Activated T-cell treated with anti-CD3 and anti-CD28 coated beads for 1 hour (primary cell): ENCODE measurements at places on chromosomes 2 and 18.
A peak's percentile ranks its signal among the peaks of the same experiment; 100 is the strongest.

- peak; percentile 11 for DNase-seq
These were observed 643 bp downstream of the PLCL1 start for GRCh38 chr2:197804758-197805714.

GRCh38 chr2:208296610-208297009, 30.6 kb downstream of the PIKFYVE start:
- no peak for DNase-seq

DNA sequence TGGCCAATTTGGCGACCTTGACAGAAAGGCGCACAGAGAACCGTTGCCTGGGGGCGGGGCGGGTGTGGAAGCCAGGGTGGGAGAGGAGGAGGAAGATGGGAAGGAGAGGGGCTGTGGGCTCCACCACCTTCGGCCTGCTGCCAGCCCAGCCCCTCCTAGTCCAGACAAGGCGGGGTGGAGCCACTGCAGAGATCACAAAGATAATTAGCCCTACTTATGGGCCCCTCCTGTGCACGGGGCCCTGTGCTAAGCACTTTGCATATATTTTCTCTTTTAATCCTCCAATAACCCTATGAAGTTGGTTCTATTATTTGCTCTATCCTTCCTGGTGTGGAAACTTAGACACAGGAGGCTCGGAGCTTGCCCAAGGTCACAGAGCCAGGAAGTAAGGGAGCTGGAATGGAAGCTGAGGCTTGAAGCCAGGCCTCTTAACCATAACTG, 13.7 kb upstream of the ECEL1 start:
- DNase-seq = no peak

GRCh38 chr18:32427084-32427900, 43.4 kb downstream of the GAREM1 start:
- no peak for DNase-seq

GRCh38 chr2:62354771-62355561, 151.0 kb downstream of the TMEM17 start:
- no peak for DNase-seq
